ENCODE measurements at places on chromosomes 6 and 20. TPM values are rescaled to one million over a fixed set of nuclear protein-coding genes. Genes with fewer than 3 reads are reported as not detected.
A peak's percentile ranks its signal among the peaks of the same experiment; 100 is the strongest.

DNA sequence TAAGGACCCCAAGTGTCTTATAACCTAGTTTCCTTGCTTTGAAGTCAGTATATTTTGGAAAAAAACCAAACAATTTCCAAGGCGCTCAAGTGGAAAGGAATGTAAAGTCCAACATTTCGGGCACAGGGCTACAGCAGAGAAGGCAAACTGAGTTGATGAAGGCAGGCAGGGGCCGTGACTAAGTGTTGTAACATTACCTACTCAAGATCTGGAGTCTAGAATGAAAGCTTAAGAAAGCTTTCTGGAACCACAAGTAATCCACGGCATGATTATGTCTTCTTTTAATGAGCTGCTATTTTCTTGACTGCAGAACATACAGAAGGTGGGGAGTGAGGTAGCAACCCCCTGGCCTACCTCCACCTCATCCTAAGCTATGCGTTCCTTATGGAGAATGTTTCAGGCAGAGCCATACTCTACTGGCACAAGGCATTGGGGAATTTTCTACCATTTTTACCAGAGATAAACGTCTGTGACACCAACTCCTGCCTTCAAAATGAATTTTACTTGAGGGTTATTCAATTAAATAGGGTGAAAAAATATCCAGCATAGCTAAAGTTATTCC lies 4.3 kb downstream of the PPP1R10 start:
- no peaks in the 10 kb centered on the region for H3K27me3 ChIP-seq
- peak overlapping the region; percentile 87 for H3K27ac ChIP-seq
- peaks cover 45% of the 10 kb centered on the region for H3K4me1 ChIP-seq
- DNase-seq: no peak

GRCh38 chr6:162177746-162178145 lies 549.8 kb downstream of the PRKN start:
- H3K4me1 ChIP-seq: no peaks in the 10 kb centered on the region
- no peak for DNase-seq
- H3K27ac ChIP-seq: no peak overlapping the region
- H3K27me3 ChIP-seq: no peaks in the 10 kb centered on the region
- H3K36me3 ChIP-seq: no peaks in the 10 kb centered on the region

DNA sequence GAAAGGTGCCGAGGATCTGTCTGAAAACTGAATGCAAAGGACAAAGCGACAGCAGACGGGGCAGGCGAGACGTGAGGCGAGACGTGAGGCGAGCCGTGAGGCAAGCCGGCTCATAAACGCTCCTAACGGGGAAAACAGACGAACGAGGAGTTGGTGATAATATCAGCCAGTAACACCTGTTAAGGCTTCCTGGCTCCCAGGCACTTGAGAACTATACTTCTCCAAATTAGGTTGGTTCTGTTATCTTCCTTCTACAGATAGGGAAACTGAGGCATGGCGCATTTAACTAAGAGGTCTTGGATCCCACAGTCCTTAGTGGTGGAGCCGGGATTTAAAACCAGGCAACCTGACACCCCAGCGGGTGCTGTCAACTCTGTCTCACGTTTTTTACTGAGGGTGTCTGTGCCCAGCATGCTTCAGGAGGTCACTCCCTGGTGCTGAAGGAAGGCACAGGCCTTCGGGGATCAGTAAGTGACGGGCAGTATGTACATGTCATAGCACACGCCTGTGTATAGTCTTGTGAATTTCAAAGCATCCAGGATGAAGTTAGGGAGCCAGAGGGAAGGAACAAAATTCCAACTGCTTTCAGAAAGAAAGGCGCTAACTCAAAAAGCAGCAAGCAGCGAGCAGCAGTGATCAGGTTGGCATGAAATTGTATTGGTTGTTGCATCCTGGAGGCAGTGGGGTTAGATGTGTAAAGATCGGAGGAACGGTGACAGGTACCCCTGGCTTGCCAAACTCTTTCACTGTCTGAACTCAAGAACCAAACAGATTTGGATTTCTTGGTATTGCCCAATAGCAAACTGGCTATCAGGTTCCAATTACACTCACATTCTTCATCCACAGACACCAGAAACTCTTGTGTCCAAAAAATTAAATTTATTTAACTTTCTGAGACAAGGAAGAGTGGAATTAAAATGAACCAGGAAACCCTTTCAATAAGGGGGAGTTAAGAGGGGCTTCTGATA lies 318.7 kb downstream of the THBS2 start:
- no peaks in the 10 kb centered on the region for H3K36me3 ChIP-seq
- no peak for DNase-seq
- H3K27me3 ChIP-seq: peaks cover 9% of the 10 kb centered on the region
- no peaks in the 10 kb centered on the region for H3K4me1 ChIP-seq

DNA sequence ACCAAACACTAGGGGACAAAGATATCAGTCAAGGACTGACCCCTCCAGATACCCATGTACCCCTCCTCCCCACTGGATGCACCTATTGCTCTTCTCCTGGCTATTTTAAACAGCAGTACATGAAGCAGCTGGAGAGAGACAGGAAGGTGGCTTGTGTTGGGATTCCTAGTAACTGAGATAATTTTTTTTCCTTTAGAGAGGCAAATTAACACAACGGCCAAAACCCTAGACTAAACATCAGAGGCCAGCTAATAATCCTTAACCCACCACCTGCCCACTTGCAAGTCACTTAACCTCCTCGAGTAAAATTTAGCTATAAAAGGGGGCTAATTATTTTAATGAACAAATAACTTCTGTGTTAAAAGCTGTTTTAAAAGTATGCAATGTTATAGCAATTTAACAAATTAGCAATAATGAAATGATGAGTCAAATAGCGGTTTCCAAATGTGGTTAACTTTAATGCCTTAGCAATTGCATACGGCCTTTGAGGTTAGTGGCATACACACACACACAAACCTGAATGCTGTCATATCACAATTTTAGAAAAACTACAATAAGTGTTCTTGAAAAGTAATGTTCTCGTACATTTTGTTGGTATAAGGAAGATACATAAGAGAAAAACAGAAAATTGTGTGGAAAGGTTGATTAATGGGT lies 151.7 kb downstream of the FRK start:
- no peak overlapping the region for H3K27ac ChIP-seq
- H3K27me3 ChIP-seq: no peaks in the 10 kb centered on the region
- H3K4me3 ChIP-seq: no peak overlapping the region
- DNase-seq: no peak
- no peaks in the 10 kb centered on the region for H3K4me1 ChIP-seq

- H3K36me3 ChIP-seq: peaks cover 44% of the 10 kb centered on the region
- H3K27me3 ChIP-seq: no peaks in the 10 kb centered on the region
- no peak for DNase-seq
- H3K27ac ChIP-seq: peak overlapping the region; percentile 62
These were observed 158.0 kb upstream of the SHLD1 start for GRCh38 chr20:5592165-5592564.

DNA sequence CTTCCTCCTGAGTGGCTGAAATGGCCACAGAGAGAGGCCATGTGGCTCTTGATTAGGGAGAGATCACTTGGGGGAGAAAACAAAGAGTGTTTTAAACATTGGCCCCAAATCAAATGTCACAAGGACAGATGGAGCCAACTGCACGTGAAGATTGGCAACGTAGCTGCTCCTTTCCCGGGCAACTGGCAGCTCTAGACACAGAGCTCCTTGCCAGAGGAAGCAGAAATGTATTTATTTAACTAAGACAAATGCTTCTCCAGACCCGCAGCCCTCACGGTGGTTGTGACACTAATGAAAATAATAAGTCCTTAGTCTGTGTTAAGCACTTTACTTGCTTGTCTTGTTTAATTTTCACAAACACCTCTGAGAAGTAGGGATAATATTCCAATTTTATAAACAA lies 49.6 kb upstream of the DSN1 start:
- no peaks in the 10 kb centered on the region for H3K27me3 ChIP-seq
- DNase-seq: no peak
- no peaks in the 10 kb centered on the region for H3K36me3 ChIP-seq

- no peaks in the 10 kb centered on the region for H3K36me3 ChIP-seq
- H3K4me3 ChIP-seq: no peak overlapping the region
- DNase-seq: no peak
- no peak overlapping the region for H3K27ac ChIP-seq
- H3K4me1 ChIP-seq: no peaks in the 10 kb centered on the region
These were observed 23.0 kb downstream of the NHLRC1 start for GRCh38 chr6:18099511-18099910.

GRCh38 chr6:110547266-110547964 lies 71.0 kb upstream of the SLC22A16 start:
- no peak overlapping the region for H3K4me3 ChIP-seq
- DNase-seq: no peak
- H3K36me3 ChIP-seq: no peaks in the 10 kb centered on the region

DNA sequence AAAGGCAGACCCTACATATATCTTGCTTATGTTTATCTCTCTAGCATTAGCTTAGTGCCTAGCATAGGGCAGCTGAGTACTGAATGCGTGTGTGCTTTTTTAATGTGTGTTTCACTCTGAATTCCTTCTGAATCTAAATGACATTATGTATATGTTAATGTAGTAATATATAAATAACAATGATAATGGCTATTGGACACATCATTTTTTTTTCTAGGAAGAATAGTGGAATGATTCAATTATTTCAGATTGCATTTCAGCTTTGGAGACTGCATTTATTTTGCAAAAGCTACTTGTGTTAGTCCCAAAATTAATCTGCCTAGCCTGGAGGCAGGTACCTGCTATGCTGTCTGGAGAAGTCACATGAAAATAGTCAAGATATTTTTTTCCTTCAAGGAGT lies 371.8 kb downstream of the GRIK2 start:
- no peaks in the 10 kb centered on the region for H3K27me3 ChIP-seq
- H3K4me3 ChIP-seq: no peak overlapping the region
- no peaks in the 10 kb centered on the region for H3K4me1 ChIP-seq
- H3K36me3 ChIP-seq: no peaks in the 10 kb centered on the region

- no peak overlapping the region for H3K27ac ChIP-seq
- peaks cover 16% of the 10 kb centered on the region for H3K4me1 ChIP-seq
- no peaks in the 10 kb centered on the region for H3K27me3 ChIP-seq
- peaks cover 2% of the 10 kb centered on the region for H3K36me3 ChIP-seq
These were observed 50.5 kb upstream of the TRIM26 start for GRCh38 chr6:30263734-30264133.

- H3K4me3 ChIP-seq: no peak overlapping the region
- no peaks in the 10 kb centered on the region for H3K36me3 ChIP-seq
- H3K27me3 ChIP-seq: peaks cover 59% of the 10 kb centered on the region
- no peak for DNase-seq
These were observed 1.3 kb upstream of the PPP1R3G start for GRCh38 chr6:5083813-5084359.

- peak; percentile 70 for DNase-seq
- H3K36me3 ChIP-seq: no peaks in the 10 kb centered on the region
- H3K27me3 ChIP-seq: no peaks in the 10 kb centered on the region
- peak overlapping the region; percentile 38 for H3K27ac ChIP-seq
- H3K4me1 ChIP-seq: peaks cover 39% of the 10 kb centered on the region
These were observed 23.7 kb downstream of the HLA-A start for GRCh38 chr6:29965873-29966601.

DNA sequence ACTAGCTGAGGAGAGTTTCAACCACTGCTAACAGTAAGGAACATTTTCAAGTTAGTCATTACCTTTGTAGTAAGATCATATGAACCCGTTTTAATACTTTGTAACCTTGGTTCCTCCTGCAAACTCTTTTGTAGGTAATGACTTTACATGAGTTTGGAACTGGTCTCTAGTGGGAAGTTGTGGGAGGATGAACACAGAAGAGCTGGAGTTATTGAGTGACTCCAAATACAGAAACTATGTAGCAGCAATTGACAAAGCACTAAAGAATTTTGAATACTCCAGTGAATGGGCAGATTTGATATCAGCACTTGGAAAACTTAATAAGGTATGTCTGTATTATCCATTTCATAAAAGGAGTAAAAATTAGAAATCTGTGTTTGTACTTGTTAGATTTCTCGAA lies 29.3 kb downstream of the DOP1A start:
- H3K36me3 ChIP-seq: peaks cover 13% of the 10 kb centered on the region
- H3K27me3 ChIP-seq: no peaks in the 10 kb centered on the region
- H3K27ac ChIP-seq: no peak overlapping the region
- no peaks in the 10 kb centered on the region for H3K4me1 ChIP-seq

DNA sequence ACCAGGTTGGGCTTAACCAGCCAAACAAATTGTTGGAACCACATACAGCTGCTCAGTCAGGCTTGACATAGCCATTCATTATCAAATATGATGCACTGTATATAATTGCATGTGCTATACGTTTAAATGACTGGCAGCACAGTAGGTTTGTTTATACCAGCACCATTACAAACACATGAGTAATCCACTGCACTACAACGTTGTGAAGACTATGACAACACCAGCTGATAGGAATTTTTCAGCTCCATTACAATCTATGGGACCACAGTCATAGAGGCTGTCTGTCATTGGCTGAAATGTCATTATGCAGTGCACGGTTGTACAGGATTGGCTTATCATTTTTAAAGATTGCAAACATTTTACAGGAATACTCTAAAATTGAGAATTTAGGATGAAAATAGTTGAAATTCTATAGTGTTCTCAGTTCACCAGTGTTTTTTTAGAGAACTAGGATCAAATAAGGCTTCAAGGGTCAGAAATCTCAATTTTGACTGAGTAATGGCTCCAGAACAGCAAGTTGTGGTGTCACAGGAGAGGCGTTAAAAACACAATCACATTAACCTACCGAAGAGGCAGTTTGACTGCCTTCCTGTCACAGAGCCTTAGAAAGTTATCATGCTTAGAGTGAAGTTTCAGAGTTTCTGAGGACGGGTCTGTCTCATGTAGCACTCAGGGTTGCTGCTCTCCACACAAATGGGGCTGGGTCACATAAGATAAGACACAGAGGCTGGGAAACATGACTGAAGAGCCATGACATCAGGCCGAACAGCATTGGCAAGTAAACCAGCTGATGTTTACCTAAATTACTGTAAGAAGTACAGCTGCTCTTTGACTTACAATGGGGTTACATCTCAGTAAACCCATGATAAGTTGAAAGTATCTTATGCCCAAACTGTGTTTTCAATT lies 60.7 kb upstream of the SMLR1 start:
- H3K4me3 ChIP-seq: no peak overlapping the region
- no peak overlapping the region for H3K27ac ChIP-seq
- no peaks in the 10 kb centered on the region for H3K36me3 ChIP-seq
- no peak for DNase-seq
- no peaks in the 10 kb centered on the region for H3K4me1 ChIP-seq

GRCh38 chr6:118524686-118525085 lies 23.4 kb upstream of the PLN start:
- no peak overlapping the region for H3K4me3 ChIP-seq
- H3K36me3 ChIP-seq: peaks cover 39% of the 10 kb centered on the region
- peaks cover 15% of the 10 kb centered on the region for H3K4me1 ChIP-seq
- no peaks in the 10 kb centered on the region for H3K27me3 ChIP-seq
- no peak for DNase-seq

ABHD16B gene
- total RNA-seq: not detected

SAMD10 gene
- total RNA-seq: 12.0 TPM

ALDH5A1 gene
- total RNA-seq: 3.6 TPM

KCNQ2 gene
- not detected for total RNA-seq

ADGRB3 gene
- total RNA-seq: not detected

F13A1 gene
- 0.42 TPM for total RNA-seq

CCDC170 gene
- not detected for total RNA-seq

GDAP1L1 gene
- total RNA-seq: not detected

SYCP2L gene
- total RNA-seq: not detected

CLIC1 gene
- 61.2 TPM for total RNA-seq

SMPDL3A gene
- 0.52 TPM for total RNA-seq

MRPS26 gene
- total RNA-seq: 22.7 TPM

Measured in CD4-positive, alpha-beta T cell (primary cell).